ENCODE measurements at places on chromosomes 3 and 15.
A peak's percentile ranks its signal among the peaks of the same experiment; 100 is the strongest.

DNA sequence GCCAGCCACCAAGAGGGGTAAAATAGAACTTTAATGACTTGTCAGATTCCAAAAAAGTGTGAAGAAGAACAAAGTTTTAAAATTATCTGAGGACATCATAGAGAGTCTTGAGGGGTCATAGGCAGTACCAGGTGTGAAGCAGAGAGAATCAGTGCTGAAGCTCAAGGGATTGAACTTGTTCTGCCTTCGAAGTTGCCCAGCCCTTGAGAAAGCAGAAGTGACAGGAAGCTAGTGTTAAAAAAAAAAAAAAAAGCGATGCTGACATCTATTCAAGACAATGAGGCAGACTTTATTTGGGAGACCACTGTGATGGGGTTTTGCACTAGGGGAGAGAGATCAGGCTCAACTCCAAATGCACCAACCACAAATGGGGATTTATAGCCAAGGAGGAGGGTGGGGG lies 21.8 kb downstream of the FBXO22 start:
- DNase-seq, result no peak

- DNase-seq, result no peak
These were observed 498.1 kb upstream of the TPRG1 start for GRCh38 chr3:188673646-188674186.

DNA sequence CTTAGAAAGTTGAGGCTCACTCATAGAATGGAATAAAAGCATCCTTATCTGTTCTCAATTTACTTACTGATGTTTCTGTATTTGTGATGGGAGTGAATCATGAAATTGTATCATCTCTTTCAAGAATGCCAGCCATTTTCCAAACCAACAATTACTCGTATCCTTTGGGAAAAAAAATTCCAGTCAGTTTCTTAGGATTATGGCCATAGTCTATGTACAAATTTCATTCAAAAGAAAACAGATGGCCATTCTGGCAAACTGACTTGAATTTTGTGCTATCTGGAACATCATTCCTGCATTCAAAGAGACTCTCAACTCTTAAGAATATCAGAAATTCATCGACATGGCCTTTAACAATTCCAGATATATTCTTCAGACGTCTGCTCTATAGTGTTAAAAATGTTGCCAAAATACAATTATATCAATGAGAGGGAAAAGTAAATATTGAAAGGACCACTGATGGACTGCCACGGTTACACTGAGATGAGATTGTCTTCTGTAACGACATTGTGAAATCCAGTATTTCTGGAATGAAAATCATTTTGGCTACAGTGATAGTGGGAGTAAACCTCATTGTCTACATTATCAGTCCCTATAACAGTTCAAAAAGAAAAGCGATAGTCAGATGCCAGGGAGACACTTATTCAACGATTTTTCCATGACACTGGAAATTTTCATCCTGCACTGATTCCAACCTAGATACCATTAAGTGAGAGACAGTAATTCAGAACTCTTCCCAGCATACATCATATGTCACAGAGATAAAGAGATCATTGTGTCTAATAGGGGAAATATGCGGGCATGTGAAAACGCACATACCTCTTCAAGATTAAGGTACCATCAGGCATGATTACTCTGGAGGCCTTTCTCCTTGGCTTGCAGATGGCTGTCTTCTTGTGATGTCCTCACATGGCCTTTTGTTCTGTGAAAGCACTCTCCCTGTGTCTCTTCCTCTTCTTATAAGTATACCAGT lies 953.8 kb upstream of the ALCAM start:
- no peak for DNase-seq

- no peak for DNase-seq
These were observed 4.1 kb upstream of the COL6A5 start for GRCh38 chr3:130341388-130341787.

- DNase-seq, result peak; percentile 37
These were observed 163.7 kb downstream of the PLD1 start for GRCh38 chr3:171646357-171647133.

DNA sequence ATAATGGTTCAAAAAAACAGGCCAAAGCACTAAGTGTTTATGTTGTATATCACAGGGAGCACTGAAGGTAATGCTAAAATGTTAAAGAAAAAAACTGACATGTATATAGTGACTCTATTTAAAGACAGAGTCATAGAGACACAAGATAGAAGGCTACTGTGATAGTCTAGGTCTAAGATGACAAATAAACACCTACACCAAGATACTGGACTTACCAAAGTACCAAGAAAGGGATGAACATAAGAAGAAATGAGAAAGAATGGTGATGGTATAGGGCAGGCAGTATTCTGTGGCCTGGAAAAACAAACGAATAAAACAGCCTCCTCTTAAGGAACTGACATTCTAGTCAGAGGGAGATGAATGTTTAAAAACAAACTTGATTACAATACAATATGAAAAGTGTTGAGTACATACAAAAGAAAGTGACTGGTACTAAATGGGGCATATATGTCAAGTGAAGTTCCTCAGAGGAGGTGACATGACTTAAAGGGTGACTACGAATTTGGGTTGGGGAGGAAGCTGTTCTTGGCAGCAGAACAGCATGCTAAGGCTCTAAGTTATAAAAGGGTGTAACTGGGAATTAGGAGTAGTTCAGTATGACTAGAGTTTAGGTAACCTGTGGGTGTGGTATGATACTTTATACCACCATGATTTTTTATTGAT lies 5.9 kb downstream of the ABHD10 start:
- DNase-seq, result no peak

DNA sequence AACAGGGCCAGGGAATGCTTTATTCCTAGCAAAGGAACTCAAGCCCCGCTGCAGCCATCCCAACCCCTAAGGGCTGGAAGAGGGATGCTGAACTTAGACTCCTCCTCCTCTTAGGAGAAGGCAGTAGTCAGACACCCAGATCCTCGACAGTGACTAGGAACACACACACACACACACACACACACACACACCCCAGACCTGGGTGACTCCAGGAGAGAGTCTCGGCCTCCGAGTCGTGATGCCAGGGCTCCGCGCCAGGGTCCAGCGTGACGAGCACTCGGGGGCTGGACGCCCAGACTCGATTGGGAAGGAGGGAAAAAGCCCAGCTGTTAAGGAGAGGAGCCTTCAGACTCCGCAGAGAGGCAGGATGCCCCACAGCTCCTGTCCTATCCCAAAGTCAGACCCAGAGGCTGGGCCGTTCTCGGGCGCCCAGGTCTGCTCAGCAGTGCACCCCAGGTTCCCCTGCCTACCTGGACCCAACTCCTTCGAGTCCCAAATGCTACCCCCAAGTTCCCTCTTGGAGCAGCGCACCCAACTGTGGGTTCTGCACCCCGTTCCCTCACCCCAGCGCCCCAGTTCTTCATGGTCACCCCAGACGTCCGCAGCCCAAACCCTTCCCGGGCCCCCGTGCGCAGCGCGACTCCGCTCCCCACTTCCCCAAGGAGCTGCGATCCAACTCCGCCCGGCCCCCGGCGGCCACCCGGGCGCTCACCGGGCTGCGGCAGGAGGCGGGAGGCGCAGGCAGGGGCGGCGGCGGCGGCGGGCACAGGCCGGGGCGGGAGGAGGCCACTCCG lies 421 bp downstream of the BMF start:
- DNase-seq, result peak; percentile 49

GRCh38 chr3:159634483-159634882 lies 354.2 kb upstream of the IL12A start:
- peak; percentile 79 for DNase-seq

DNA sequence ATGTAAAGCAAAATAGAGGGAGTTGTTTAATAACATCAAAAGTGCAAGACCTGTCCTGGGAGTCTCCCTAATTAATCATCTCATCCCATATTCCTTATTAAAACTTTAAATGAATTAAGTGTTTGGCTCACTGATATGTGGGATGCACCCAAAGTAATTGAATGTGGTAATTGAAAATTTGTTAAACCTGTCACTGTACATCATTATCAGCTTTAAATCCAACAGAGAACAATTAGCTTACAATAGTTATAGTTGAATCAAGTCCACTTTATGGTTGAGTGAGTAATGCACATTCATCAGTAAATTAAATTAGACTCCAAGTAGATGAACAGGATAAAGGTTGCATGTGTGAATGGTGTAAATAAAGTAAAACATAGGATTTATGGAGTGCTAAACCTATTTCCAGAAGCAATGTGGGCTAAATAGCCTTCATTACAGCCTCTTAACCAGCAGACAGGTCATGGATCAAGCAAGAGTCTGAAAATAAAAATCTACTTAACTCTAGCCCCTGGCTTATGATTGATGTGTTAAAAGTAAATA lies 608.2 kb upstream of the CCDC54 start:
- DNase-seq, result no peak

DNA sequence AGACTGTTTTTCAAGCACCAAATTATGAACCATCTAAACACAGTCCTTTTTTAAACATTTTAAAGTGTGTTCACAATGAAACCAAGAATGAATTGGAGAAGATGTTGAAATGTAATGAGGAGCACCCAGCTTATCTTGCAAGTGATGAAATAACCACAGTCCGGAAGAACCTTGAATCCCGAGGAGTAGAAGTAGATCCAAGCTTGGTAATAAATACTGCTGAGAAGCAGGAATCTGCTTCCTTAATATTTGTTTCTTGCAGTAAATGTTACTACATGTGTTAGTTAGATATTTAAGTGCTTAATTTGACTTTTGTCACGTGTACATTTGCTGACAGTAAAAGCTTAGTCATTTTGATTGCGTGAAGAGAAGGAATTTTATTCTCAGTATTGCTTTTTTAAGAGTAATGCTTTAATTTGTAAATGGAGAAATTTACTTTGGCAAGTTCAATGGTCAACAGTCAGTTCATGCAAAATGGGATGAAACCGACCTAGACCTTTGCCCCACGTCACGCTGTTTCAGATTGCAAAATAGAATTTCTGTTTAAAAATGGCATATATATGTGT lies 69.8 kb downstream of the OPA1 start:
- DNase-seq, result no peak

- DNase-seq, result no peak
These were observed 335.9 kb upstream of the SLCO3A1 start for GRCh38 chr15:91517491-91518200.

DNA sequence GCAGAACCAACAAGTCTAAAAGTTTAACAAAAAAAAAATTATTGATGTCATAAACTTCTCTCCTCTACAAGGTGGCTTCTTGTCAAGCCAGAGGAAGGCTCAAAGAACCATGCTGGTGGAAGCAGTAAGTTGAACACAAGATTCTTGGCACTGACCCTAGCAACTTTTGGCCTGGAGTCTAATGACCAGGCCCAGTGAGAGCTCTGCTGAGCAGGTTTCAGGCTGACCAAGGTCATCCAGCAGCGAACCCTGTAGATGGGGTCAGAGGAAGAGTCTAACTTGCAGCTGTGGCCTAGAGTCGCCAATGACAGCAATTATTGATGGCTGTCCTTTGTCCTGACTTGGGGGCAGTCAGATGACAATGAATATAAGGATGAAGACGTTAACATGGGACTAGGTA lies 43.1 kb upstream of the PDZRN3 start:
- no peak for DNase-seq

DNA sequence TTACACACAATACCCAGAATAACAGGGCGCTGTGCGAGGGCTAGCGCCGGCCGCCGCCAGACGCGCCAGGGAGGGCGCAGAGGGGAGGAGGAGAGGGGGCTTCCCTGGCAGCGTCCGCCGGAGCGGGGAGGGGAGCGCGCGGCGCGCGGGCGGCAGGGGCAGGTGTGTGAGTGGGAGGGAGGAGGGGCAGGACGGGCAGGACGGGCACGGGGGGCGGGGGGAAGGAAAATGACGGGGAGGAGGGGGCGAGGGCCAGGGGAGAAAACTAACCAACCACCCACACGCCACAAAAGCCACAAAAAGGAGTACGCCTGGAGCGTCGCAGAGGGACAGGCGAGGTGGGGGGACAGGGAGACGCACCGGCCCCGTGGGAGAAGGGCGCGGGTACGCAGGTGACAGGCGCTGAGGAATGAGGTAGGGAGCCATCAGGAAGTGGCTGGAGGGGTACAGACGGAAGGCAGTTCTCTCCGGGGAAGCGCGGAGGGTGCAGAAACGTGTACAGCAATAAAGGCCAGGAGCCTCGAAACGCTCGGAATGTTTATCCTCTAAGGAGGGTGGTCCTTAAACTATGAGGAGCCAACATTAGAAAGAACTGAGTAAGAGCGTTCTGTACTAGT lies 610 bp upstream of the SATB1 start:
- no peak for DNase-seq

DNA sequence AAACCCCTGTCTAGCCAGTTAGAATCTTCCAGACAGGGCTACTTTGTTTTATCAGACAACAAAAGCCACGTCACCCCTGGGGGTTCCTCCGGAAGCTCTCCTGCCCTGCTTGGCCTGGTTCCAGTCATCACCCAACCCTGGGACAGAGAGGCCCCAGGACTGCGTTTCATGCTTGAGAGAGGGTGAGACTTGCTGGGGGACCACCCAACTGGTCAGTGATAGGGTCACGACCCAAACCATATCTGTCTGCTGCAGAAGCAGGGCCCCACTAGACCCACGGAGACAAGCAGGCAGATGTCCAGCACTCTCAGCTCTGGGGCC lies 1.2 kb downstream of the NT5DC2 start:
- peak; percentile 80 for DNase-seq

DNA sequence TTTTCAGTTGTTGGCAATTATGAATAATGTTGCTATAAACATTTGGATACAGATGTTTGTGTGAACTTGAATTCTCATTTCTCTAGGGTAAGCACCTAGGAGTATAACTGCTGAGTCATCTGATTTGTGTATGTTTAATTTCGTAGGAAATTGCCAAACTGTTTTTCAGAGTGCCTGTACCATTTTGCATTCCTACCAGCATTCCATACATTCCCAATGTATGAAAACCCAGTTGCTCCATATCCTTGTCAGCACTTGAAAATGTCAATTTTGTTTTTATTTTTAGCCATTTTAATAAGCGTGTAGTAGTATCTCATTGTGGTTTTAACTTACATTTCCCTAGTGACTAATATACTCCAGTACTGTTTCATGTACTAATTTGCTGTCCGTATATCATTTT lies 98.5 kb upstream of the TSC22D2 start:
- DNase-seq, result peak; percentile 36

DNA sequence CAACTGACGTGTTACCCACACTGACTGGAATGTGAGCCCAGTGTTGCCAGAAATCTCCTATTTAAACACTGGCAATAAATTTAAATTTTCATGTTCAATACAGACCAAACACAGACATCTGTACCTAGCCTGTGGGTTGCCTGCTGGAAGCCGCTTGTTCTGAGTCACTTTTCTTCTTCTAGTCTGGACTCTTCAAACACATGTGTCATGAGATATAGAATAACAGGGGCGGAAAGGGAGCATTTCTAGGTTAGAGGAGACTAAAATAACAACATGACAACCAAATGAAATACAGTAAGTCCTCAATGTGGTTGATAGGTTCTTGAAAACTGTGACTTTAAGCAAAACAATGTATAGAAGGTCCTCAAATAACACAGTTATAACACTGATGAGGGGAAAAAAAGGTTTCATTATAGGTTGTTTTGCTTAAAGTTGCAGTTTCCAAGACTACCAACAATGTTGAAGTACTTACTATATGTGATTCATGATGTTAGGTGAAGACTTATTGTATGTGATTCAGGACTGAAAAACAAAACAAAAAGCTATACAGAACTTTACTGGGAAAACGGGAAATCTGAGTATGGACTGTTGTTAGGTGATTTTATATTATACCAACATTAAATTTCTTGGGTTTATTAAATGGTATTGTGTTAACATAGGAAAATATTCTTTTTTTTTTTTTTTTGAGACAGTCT lies 63.1 kb downstream of the PRKAR2A start:
- no peak for DNase-seq

All from SJSA1 (cell line).